ENCODE measurements at places on chromosomes 7 and 10.
A peak's percentile ranks its signal among the peaks of the same experiment; 100 is the strongest.

DNA sequence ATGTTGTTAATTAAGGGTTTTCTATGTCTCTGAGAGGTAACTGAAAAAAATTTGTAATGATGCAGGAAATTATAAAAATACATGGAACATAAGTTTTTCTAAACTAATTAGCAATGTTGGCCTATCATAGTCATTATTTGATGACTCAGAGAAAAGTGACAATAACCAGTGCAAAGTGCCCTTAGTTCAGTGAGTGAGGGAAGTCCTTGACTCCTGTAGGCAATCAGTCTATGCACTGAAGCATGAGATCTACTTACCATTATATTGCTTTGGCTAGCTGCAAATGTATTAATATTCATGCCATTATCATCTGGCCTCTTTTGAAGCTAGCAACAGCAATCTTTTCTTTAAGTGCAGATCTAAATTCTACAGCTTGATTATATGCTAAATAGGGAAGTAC lies 40.6 kb downstream of the CCDC172 start:
- no peak for DNase-seq

DNA sequence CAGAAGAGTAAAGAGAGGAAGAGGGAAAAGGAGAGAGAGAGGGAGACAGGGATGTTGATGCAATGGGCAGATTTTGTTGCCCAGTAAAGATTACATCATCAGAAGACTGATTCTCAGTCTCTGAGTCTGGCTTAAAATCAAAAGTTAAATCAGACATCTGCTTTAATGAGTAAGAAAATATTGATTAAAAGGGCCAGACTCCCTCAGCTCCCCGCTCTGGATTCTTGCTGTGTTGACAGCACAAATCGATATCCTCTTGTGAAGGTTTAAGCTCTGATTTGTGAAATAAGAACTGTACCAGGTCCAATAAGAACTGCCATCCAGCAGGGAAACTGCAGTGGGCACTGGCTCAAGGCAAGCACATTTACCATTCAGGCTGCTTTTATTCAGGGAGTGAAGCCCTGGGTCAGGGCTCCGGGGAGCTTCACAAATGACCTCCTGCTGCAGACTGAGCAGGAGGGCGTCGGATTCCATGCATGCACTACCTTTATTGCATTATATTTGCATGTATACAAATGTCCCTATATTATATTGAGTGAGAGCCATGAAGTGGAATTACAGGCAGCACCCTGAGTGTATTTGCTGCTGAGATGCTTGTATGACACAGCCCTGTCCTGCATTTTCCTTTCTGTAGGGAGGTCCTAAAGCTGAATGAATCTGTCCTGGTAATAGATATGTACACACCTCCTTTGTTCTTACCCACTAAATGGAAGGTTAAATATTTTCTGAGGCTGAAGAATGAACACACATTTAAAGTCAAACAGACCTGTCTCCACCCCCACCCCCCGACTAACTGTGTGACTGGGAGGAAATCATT lies 401.5 kb downstream of the REEP3 start:
- no peak for DNase-seq

- DNase-seq: no peak
These were observed at the start of gene ATG9B for GRCh38 chr7:151024435-151025056. Gene ATG9B, minus strand, starts transcription at chr7:151024494. Its CDS starts 71 bp downstream, at chr7:151024423.

DNA sequence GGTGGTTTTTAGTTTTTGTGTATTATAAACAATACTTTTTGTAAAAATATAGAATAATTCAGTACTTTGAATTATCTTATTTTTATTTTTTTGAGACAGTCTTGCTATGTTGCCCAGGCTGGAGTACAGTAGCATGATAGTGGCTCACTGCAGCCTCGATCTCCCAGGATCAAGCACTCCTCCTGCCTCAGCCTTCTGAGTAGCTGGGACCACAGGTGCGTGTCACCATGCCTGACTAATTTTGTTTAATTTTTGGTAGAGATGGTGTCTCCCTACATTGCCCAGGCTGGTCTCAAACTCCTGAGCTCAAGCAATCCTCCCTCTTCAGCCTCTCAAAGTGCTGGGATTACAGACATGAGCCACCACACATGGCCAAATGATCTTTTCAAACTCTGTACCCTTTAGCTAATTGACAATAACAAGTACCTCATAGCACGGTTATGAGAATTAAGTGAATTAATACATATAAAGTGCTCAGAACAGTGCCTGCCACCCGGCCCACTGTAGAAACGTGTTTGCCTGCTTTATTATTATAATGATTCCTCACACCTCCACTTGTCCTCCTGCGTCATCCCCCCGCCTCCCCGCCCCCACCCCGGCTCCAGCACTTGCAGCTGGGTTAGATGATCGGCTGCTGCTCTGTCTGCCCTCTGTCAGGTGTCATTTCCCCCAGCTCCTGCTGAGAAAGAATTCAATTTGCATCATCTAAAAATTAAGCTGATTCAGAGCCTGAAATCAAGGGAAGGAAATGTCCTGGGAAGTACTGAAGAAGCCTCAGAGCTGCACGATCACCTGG lies 53.6 kb upstream of the NRF1 start:
- no peak for DNase-seq

DNA sequence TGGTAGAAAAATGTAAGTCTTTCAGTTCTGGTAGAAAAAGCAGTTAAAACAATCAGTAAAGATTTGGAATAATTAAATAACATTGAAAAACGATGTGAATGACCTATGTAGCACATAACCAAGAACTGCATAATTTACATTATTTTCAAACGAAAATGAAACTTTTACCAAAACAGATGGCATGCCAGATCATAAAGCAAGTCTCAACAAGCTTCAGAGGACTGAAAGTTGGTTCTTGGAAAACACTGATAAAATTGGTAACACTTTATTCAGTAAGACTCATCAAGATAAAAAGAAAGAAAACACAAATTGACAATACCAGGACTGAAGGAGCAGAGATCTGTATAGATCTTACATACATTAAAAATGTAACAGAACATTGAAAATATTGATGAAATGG lies 92.8 kb downstream of the VIPR2 start:
- no peak for DNase-seq

- DNase-seq: no peak
These were observed 421.3 kb upstream of the GALNT17 start for GRCh38 chr7:70710651-70711050.

- no peak for DNase-seq
These were observed 134.8 kb upstream of the ZMIZ1 start for GRCh38 chr10:78933828-78934531.

GRCh38 chr10:28291881-28292297 lies 11.0 kb downstream of the MPP7 start:
- no peak for DNase-seq

GRCh38 chr7:79478386-79478785 lies 24.9 kb upstream of the MAGI2 start:
- no peak for DNase-seq

- DNase-seq: no peak
These were observed 118.0 kb downstream of the WDFY4 start for GRCh38 chr10:48802611-48803071.

DNA sequence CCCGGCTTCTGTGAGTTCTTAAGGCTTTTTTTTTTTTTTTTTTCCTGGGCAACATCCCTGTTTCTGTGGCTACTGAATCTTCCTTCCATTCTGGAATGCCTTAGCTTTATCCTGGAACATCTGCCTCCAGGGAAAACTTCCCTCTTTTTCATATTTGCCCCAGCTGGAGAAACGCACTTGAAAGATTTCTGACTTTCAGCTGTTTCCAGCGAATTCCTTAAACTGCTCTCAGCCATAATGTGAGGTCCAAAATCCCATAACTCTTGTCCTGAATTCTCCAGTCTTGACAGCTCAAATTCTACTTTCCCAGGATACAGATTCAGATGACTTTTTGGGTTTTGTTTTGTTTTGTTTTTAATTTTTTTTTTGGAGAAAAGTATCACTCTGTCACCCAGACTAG lies 263.6 kb upstream of the AUTS2 start:
- DNase-seq: no peak

DNA sequence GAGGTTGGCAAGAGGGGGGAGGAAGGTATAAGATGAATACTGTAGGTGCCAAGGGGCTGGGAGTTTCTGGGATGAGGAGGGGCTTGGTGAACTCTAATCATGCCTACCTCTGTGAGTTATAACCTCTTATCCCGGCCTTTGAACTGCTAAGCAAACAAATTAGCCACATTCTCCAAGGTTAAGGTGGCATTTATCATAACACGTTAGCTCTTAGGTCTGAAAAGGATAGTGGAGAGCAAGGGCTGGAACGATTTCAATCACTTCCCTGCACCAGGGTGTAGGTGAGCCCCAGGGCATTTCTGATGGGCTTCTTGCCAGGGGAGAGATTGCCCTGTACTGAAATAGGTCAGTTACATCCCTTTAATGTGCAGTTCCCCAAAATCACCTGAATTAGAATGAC lies 28.6 kb upstream of the DMBT1 start:
- no peak for DNase-seq

- DNase-seq: no peak
These were observed 164.3 kb downstream of the CREB5 start for GRCh38 chr7:28576656-28577055.

DNA sequence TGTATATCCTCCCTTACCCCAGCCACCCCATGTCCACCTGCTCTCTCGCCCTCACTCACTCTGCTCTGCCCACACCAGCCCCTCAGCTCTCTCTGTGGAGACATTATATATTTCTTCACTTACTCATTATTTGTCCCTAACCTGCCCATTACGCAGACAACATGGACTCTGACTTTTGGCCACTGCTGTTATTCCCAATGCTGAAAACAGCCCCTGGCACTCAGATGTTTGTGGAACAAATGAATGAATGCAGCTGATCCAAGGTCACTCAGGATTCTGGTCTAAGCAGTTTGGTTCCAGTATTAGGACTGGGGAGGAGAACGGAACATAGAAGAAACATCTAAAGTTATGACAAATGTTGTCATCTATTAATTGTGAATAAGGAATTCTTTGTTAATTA lies 26.7 kb downstream of the GNA12 start:
- no peak for DNase-seq

- DNase-seq: no peak
These were observed 136.7 kb downstream of the NEBL start for GRCh38 chr10:20760460-20760859.

GRCh38 chr7:98321301-98321700 lies 39.8 kb downstream of the BRI3 start:
- no peak for DNase-seq

DNA sequence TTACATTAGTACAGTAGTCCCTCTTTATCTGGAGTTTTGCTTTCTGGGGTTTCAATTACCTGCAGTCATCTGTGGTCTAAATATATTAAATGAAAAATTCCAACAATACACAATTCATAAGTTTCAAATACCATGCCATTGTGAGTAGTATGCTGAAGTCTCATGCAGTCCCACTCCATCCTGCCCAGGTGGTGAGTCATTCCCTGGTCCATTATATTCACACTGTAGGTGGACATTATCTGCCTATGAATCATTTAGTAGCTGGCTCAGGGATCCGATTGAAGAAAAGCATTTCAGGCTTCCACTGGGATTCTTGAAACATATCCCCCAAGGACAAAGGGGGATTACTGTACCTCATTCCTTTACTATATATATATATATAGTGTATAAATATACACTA lies 298.2 kb upstream of the GALNT17 start:
- no peak for DNase-seq

DNA sequence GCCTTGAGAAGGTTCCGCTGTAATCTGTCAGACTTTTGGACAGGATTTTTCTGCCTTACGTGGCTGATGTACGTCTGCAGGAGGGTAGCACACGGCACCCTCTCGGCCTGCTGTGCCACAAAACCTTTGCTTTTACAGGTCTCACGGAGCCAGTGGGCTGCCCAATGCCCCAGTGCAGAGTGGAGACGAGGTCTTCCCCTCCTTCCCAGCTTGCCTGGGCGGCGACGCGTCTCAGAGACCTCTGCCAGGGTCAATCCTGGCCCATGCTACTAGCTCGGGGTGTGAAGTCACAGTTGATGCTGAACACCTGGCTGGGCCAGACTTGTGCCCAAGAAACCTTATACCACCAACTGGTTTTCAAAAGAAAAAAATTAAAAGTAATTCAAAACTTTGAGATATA lies 526.4 kb downstream of the DNAJB6 start:
- no peak for DNase-seq

GRCh38 chr10:78843495-78843894 lies 225.3 kb upstream of the ZMIZ1 start:
- no peak for DNase-seq

GRCh38 chr7:155807789-155808548 lies 4.3 kb downstream of the SHH start:
- DNase-seq: no peak

DNA sequence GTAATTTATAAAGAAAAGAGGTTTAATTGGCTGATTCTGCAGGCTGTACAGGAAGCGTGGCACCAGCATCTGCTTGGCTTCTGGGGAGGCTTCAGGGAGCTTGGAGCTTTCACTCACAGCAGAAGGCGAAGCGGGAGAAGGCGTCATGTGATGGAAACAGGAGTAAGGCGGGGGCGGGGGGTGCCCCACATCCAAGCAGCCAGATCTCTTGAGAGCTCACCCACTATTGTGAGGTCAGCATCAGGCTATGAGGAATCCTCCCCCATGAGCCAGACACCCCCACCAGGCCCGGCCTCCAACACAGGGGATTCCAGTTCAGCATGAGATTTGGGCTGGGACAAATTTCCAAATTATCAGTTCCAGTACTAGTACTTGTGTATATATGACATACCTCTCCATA lies 46.2 kb downstream of the WDR37 start:
- DNase-seq: no peak

GRCh38 chr10:125048094-125048864 lies 106.4 kb downstream of the ZRANB1 start:
- peak; percentile 13 for DNase-seq

GRCh38 chr7:106604303-106604924 lies 56.5 kb downstream of the CCDC71L start:
- DNase-seq: no peak

- DNase-seq: no peak
These were observed 32.8 kb upstream of the STRIP2 start for GRCh38 chr7:129401228-129401966.

DNA sequence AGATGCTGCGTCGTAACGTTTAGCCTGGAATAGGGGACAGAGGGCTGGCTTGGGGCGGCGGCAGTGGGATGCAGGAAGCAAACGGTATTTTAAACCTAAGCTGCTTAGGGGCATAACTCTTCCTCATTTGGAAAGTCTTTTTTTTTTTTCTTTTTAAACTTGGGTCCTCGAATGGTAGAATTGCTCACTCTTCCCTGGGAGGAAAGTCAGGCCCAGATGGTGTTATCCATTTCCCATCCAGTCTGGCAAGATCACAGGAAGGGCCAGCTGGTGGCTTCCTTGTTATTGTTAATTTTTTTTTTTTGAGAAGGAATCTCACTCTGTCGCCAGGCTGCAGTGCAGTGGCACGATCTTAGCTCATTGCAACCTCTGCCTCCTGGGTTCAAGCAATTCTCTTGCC lies 56.6 kb downstream of the TMEM209 start:
- DNase-seq: no peak

DNA sequence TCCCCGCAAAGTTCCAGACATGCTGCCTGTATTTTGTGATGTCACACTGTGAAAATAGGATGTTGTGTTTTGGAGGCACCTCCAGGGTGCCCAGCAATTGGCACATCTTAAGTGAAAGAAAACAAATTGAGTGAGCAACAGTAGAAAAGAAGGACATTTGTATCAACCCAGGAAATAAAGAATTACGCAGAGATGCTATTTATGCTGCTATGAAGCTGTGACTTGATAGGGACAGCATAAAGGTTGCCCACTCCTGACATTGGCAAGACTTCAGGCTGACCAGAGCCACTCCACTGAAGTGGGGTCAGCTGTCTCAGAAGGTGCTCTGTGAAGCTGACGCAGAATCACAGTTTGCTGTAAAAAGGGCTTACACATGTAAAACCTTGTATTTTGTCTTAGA lies 729.9 kb upstream of the GALNT17 start:
- DNase-seq: no peak

Data from NCI-H2107 (cell line).